ENCODE measurements at places on chromosomes 3 and 15.

DNA sequence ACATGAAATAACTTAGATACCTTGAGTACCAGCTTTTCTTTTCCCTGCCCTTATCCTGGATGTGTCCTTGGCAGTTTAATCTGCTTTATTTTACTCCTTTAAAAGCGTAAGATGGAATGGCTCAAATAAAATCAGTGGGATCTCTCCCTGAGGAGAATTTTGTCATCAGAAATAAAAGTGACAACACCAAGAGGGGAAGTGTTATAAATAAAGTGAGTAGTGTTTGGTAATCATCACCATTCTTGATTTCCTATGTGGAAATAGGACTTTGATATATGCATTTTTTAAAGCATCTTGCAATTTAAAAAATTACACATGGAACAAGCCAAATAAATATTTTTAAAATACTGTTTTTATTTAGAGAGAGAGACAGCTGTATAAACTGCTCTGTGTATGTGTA lies 76.5 kb downstream of the MBNL1 start:
- DNase-seq: no peak

GRCh38 chr3:171900446-171900845 lies 57.3 kb downstream of the TMEM212 start:
- DNase-seq: no peak

DNA sequence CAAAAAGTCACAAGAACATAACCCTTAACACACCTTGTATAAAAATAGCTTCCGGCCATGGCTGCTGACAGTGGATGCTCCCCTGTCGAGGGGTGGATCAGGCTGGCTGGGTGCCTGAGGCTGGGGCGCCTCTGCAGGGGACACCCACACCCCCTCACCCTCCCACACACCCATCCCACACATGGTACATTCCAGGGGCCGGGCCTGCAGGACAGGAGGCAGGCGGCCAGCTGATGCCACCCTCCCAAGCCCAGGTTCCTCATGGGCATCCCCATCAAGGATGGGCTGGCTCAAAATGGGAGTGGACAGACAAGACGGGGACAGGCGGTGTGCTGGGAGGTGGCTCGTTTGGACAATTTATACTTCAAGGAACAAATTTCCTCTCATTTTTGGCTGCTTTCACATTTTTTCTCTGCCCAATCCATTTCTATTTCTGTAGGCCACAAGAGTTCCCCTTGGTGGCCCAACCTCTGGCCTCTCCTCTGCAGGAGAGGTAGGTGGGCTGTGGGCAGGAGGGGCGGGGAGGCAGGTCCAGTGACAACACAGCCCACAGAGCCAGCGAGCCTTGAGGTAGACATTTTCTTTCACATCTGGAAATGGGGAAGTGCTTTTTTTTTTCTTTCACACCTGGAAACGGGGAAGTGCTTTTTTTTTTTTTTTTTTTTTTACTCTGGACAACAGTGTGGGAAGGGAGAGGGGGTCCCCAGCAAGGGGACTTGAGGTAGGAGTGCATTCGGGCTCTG lies 23.3 kb downstream of the RNU5B-1 start:
- peak; percentile 51 for DNase-seq

GRCh38 chr15:60774829-60775463 lies 296.0 kb upstream of the ICE2 start:
- DNase-seq: no peak

All from H7 (cell line).